ENCODE measurements at places on chromosomes 1 and 21.
A peak's percentile ranks its signal among the peaks of the same experiment; 100 is the strongest.

GRCh38 chr1:30725450-30726095 is 2.2 kb upstream of the MATN1 start:
- DNase-seq: no peak

DNA sequence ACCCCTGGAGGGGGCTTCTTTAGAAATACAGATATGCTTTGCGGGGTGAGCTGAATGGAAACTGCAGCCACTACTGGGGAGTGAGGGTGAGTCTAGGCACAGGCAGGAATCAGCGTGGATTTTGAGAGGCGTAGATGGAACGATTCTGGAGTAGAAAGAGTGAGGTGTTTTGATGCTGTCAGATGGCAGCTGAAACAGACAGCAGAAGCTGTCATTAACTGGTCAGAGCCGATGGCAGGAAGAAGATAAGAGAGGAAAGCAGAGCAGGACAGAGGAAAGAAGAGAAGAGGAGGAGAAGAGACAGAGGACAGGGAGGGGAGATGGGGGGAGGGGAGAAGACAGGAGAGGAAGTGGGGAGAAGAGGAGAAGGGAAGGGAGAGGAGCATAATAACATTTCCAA is 138.5 kb downstream of the LRIG2 start:
- DNase-seq: no peak

DNA sequence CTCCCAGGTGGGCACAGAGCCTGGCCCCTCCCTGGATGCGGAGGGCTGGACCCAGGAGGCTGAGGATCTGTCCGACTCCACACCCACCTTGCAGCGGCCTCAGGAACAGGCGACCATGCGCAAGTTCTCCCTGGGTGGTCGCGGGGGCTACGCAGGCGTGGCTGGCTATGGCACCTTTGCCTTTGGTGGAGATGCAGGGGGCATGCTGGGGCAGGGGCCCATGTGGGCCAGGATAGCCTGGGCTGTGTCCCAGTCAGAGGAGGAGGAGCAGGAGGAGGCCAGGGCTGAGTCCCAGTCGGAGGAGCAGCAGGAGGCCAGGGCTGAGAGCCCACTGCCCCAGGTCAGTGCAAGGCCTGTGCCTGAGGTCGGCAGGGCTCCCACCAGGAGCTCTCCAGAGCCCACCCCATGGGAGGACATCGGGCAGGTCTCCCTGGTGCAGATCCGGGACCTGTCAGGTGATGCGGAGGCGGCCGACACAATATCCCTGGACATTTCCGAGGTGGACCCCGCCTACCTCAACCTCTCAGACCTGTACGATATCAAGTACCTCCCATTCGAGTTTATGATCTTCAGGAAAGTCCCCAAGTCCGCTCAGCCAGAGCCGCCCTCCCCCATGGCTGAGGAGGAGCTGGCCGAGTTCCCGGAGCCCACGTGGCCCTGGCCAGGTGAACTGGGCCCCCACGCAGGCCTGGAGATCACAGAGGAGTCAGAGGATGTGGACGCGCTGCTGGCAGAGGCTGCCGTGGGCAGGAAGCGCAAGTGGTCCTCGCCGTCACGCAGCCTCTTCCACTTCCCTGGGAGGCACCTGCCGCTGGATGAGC is 34.2 kb downstream of the TRIM11 start:
- peak; percentile 24 for DNase-seq

DNA sequence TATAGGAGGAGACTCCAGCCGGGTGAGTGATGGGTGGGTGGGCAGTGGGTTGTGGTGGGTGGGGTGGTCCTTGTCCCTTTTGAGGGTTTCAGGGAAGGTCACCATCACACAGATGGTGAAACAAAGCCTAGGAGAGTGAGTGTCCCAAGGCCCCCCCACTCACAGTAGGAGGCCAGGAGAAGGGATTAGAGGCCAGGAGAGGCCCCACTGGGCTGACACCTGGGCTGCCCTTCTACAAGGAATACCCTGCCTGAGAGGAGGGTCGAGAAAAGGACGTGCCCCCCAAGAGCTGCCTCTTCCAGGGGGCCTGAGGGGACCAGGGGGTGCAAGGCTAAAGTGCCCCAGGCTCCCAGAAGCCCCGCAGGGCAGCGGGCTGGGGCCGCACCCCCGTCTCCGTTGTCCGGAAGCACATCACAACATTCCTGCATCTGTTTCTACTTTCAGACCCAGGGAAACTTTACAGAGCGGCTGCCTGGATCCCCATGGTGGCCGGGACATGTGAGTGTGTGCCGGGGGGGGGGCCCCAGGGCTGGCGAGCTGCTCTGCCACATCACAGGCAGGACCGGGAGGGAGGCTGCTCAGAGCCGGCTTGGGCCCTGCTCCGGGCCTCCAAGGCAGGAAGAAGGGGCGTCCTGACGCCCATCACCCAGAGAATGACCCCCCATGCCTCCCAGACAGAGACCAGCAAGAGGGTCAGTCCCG is 68.2 kb downstream of the ARHGEF16 start:
- DNase-seq: no peak

GRCh38 chr21:16789636-16790035 is 723.2 kb upstream of the CXADR start:
- DNase-seq: no peak

DNA sequence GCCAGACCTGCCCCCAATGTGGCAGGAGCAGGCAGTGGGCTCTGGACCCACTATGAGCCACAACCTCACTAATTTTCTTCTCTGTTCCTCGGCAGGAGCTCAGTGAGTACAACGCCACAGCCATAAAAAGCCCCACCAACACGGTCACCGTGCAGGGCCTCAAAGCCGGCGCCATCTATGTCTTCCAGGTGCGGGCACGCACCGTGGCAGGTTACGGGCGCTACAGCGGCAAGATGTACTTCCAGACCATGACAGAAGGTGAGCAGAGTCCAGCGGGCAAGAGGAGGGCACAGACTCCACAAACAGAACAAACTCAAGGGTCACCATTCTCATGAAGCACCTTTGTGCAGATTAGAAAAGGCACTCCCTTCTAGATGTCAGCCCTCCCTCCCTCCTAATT is 79.9 kb downstream of the LACTBL1 start:
- DNase-seq: no peak

DNA sequence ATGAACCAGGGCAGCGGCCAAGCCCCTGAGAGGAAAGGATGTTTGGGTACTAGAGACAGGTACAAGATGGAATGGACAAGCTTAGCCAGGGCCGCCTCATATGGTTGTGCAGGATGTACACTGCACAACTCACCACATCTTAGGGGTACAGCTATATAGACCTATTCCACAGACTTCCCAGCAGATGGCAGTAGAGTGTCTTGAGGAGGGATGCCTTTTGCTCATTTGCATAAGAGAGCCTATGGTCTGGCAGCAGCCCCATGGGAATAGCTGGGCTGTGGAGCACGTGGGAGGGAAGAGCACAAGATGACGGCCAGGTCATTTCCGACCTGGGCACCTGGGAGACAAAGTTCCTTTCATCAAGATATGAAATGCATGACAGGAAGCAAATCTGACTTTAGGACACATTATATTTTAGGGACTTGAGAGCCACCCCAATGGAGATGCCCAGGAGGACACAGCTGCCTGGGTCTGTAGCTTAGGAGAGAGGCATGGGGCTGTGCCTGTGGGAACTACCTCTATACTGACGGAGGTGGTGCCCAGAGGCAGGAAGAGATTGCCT is 215.5 kb downstream of the KCNJ6 start:
- peak; percentile 70 for DNase-seq

- no peak for DNase-seq
These were observed 6.3 kb downstream of the MORN1 start for GRCh38 chr1:2384941-2385481.

GRCh38 chr1:211723273-211723672 is 47.9 kb upstream of the NEK2 start:
- no peak for DNase-seq

DNA sequence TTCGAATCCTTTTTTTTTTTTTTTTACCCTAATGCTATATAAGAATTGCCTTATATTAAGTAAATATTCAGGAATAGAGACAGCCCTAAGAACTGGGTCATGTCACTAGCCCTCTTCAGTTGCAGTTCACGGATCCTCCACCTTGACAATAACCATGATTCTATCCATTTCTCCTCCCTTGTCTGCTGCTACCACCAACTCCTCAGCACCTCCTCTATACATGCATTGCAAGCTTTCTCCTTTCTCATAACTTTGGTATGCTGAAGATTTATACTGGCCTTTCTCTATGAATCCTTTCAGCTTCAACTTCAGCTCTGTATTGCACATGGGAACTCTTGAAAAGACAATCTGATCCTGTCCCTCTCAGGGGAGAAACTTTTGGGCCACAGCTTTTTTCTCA is 14.3 kb upstream of the DR1 start:
- peak; percentile 25 for DNase-seq

- DNase-seq: no peak
These were observed 7.9 kb upstream of the SGIP1 start for GRCh38 chr1:66526036-66526435.

DNA sequence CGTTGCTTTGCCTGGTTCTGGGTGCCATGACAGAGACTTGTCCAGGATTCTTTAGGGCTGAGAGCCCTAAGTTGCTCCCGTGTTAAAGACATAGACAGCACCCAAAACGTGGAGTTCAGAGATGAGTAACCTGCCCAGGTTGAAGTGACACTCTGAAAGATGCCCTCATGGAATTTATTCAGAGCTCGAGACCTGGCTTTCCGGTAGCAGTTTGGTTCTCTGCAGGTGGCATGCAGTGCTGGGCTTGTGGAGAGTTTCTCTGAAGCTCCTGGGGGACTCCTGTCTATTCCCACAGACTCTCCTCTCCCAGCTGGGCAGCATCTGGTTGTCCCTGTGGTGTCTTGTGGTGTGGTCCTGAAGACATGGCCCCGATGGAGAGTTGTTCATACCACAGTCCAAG is 241.0 kb downstream of the RHOU start:
- no peak for DNase-seq

- DNase-seq: no peak
These were observed 64.3 kb downstream of the ADCY10 start for GRCh38 chr1:167849666-167850065.

DNA sequence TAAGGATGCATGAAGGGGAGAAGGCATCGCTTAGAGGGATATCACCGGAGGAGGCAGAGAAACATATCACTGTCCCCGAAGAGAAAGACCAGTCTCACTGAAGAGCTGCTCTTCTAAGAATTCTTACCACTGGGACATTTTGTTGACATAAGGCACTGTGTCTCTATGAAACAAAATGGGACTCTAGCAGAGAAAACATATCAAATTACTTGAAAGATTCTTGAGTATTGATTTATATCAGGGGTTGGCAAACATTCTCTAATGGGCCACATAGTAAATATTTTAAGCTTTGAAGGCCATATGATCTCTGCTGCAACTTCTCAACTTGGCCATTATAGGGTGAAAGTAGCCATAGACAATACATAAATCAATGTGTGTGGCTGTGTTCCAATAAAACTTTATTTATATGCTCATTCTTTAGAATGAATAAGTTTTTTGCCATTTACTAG is 41.0 kb upstream of the GREM2 start:
- no peak for DNase-seq

DNA sequence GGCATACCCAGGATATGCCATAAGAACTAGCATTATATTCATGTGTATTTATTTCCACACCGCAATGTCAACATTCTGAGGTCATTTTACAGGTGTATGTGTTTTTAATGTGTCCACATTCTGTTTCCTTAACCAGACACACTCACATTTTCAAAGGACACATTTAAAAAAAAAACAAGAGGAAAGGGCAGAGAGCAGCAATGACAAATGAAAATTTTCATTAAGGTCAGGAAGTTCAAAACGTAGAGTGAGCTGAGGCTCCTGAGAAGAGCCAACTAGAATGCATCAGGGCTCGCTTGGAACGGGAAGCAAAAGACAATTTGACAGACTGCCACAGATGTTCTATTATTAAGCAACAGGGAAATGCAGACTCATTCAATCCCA is 4.8 kb upstream of the GNPAT start:
- no peak for DNase-seq

DNA sequence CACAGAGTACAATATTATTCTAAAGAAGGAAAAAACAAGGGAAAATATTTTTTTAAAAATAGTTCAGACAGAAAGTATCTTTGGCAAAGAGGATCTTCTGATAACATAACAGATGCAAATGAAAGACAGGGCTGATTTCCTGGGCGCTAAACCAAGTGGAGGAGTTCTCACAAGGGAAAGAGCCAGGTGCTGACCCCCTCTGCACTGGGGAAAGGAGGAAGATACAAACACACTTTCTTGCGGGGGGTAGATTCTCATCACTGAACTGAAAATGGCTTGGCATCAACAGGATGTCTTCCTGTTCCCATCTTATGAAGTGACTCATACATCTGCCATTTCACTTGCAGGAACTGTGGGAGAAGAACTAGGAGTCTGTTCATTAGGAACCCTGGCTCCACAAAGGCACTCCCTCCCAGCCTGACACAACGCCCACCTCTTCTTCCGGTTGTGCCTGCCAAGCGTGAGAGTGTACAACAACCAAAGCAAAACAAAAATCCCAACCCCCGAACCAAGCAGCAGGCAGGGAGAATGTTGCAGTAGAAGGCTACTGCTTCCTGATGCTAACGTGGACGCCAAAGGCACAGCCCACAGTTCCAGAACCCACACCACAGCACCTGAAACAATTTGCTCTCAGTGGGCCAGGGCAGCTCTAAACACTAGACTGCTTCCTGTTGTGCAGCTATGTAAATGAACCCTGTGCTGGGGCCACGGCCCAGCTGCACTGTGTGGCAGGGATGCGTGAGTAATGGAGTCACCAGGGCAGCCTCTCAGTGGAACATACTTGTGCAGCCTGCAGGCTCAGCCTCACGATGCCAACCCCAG is 51.0 kb downstream of the GADD45A start:
- DNase-seq: peak; percentile 92

DNA sequence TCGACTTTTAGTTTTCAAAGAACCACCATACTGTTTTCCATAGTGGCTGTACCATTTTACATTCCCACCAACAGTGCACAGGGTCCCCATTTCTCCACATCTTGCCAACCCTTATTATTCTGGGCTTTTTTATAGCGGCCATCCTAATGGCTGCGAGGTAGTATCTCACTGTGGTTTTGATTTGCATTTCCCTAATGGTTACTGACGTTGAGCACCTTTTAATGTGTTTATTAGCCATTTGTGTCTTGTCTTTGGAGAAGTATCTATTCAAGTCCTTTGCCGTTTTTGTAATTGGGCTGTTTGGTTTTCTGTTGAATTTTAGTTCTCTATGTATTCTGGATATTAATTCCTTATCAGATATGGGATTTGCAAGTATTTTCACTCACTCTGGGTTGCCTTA is 22.3 kb upstream of the KCNAB2 start:
- no peak for DNase-seq

DNA sequence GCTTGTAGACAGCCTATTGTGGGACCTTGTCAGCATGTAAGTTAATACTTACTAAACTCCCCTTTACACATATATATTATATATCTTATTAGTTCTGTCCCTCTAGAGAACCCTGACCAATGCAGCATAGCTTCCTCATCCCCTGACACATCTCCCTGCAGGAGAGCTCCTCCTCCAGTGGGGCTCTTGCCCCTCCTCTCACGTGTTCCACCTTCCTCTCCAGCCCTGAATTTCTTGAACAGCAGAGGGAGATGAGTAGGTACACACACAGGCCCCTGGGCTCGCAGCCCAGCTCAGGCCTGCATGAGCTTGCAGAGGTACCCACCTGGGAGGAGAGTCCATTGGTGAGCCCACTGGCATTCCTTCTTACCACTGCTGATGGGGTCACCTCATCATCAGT is 27.3 kb upstream of the GOLT1A start:
- peak; percentile 79 for DNase-seq

- no peak for DNase-seq
These were observed 50.2 kb upstream of the USP25 start for GRCh38 chr21:15679630-15680029.

GRCh38 chr1:44348061-44348485 is 7.0 kb downstream of the ERI3 start:
- no peak for DNase-seq

- DNase-seq: peak; percentile 8
These were observed 89.9 kb upstream of the ARTN start for GRCh38 chr1:43843684-43844083.

- DNase-seq: peak; percentile 4
These were observed 98.4 kb downstream of the MAGI3 start for GRCh38 chr1:113488576-113489177.
